Stimulated activated CD4-positive, alpha-beta T cell treated with anti-CD3 and anti-CD28 coated beads, Interleukin-1b, Interleukin-23, amount 100 ng/mL, for 1 hour (primary cell): ENCODE measurements at places on chromosomes 2 and 18.

GRCh38 chr2:10016001-10016801 is 27.1 kb upstream of the KLF11 start:
- no peak for DNase-seq

- DNase-seq: no peak
These were observed 62.3 kb downstream of the VWA3B start for GRCh38 chr2:98149333-98149697.

GRCh38 chr2:219559156-219559915 is 12.0 kb downstream of the OBSL1 start:
- no peak for DNase-seq

- DNase-seq: no peak
These were observed 1.4 kb upstream of the SERTAD2 start for GRCh38 chr2:64655018-64655664.

DNA sequence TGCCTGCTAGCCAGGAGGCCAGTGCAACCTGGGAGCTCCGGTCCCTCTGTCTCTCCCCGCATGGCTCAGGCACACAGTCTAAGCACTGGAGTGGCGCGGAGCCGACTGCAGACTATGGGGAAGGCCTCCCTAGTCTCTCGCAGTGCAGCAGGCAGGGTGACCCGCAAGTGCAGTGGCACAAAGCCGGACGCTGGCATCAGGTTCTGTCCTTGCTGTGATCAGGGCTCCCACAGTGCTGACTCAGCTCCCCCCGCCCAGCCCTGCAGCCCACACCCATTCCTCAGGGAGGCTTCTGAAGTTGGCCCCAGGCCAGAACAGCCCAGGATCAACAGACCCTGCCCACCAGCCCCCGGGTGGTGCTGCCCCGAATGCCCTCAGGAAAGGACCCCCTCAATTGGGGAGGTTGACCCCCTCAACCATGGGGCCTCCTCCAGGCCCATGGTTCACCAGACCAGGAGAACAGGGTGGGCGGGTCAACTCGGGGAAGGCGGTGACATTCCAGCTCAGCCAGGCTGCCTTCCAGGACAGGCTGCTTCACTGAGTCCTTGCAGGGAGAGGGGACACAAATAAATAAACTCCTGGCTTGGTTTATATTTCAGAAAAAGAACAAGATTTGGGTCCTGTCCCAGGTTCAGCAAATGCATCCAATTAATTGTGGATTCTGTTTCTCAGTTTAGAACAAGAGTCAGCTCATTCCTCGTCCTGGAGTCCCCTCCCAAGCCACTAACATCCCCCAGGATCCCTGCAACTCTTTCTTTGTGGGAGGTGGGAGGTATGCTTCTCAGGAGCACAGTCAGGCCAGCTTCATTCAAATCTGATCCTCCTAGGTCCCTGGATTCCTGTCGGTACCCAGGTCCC is 12.2 kb downstream of the BIN1 start:
- DNase-seq: no peak

- DNase-seq: no peak
These were observed 39.7 kb upstream of the NEDD4L start for GRCh38 chr18:58004317-58004716.

- no peak for DNase-seq
These were observed 20.1 kb downstream of the ARID5A start for GRCh38 chr2:96556441-96557330.

DNA sequence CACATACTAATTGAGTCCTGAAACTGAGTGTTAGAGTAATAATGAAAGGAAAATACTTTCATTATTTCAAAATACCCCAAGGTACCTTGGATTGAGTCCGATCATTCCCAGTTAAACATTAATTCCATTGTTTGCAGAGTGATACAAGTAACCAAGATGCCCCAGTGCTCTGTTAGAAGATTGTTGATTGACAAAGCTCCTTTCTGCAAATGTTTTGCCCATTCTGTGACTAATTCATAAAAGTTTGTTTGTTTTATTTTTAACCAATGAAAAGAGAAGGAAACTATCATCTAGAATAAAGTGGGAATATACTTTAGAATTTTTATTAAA is 124.0 kb downstream of the GULP1 start:
- no peak for DNase-seq

- DNase-seq: no peak
These were observed 14.6 kb downstream of the SLC4A3 start for GRCh38 chr2:219642069-219642454.

DNA sequence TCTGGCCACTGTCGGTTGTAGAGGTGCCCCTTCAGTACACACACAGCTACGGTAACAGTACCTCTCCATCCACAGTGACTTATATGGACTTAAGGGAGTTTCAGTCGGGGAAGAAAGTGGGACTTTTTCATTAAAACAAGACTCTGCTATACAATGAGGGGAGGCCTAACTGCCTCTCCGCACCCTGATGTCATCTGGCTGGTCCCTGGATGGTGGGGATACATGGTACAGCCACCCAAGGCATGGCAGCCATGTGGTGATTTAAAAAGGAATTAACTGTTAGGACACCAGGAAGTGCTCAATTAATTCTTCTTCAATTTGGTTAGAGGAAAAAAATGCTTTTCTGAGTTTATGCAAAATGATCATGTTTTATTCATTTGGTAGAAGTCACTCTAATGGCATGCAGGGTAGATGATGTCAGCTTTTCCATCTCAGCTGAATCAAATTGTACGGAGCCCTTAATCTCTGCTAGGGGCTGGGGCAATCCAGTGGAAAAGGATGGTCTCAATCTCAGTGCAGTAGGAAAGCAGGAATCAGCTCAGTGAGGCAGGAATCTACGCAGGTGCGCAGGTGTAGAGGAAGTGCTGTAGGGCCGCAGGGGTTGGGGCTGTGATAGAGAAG is 243.9 kb downstream of the PRKCE start:
- no peak for DNase-seq

DNA sequence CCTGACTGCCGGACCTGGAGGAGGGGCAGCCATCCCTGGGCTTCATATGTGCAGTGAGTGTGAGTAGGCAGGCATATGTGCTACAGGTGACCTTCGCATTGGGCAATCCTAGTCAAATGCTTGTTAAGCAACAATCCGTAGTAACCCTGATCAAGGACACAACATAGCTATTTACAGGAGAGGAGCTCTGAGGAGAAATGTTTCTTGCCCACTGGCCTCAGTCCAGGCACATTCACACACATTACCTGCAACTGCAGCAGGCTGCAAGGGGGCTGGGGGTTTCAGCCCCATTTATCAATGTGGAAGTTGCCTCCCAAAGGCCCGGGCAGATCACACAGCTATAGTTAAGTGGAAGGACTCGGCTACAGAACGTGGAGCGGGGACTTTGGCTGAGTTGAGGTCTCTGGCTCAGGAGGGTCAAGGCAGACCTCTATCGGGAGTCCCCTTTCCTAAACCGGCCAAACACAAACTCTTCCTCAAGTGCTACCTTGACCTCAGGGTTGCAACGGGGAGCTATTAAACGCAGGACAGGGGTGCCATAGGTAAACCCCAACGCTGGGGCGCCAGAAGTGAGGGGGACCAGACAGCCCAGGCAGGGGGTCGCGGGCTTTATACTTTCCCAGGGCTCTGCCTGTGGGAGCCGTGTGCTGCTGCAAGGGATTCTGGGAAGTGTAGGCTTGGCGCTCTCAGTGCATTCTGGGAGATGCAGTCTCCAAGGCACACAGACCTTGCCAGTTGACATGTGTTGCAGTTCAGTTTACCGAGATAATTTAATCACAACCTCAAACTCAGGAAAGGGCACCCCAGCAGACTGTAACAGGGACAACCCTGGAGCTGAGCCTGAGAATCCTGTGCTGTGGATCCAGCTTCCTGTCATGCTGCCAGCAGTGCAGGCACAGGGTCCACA is 9.4 kb downstream of the KHK start:
- no peak for DNase-seq

GRCh38 chr2:84891355-84892010 is 10.6 kb upstream of the TRABD2A start:
- no peak for DNase-seq

- DNase-seq: no peak
These were observed 20.5 kb downstream of the APLF start for GRCh38 chr2:68487773-68488355.

- DNase-seq: no peak
These were observed 29.6 kb downstream of the CELF4 start for GRCh38 chr18:37535968-37536367.

DNA sequence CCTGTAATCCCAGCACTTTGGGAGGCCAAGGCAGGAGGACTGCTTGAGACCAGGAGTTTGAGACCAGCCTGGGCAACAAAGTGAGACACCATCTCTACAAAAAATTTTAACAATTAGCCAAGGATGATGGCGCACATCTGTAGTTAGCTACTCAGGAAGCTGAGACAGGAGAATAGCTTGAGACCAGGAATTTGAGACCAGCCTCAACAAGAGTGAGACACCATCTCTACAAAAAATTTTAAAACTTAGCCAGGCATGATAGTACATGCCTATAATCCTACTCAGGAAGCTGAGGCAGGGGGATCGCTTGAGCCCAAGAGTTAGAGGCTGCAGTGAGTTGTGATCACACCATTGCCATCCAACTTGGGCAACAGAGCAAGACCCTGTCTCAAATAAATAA is 7.0 kb downstream of the MEMO1 start:
- DNase-seq: no peak

- DNase-seq: no peak
These were observed 257.9 kb downstream of the NDUFA10 start for GRCh38 chr2:239767021-239767905.

DNA sequence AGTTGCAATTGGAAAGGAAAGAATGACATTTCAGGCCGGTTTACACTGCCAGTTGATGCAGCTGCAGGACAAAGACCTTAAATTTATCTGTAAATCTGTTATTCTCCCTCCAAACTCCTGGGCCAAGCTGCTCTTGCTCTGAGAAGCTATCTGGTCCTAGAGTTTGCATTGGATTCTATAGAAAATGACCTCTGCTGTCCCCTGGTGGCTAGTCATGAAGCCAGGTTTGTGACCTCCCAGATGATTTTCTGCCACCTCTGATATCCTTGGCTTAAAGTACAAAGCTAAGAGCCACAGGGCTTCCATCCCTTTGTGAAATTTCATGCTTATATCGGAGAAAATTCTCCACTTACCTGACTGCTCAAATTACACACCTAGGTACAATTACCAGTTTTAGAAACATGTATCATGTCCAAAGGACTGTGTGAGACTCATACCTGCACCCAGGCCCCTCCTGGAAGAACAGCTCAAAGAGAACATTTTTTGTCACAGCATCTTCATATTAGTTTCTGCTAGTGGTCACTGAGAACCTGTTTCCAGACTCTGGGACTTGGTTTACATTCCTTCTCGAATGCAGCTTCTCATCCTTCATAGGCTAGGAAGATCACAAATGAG is 28.9 kb upstream of the IER3IP1 start:
- no peak for DNase-seq

DNA sequence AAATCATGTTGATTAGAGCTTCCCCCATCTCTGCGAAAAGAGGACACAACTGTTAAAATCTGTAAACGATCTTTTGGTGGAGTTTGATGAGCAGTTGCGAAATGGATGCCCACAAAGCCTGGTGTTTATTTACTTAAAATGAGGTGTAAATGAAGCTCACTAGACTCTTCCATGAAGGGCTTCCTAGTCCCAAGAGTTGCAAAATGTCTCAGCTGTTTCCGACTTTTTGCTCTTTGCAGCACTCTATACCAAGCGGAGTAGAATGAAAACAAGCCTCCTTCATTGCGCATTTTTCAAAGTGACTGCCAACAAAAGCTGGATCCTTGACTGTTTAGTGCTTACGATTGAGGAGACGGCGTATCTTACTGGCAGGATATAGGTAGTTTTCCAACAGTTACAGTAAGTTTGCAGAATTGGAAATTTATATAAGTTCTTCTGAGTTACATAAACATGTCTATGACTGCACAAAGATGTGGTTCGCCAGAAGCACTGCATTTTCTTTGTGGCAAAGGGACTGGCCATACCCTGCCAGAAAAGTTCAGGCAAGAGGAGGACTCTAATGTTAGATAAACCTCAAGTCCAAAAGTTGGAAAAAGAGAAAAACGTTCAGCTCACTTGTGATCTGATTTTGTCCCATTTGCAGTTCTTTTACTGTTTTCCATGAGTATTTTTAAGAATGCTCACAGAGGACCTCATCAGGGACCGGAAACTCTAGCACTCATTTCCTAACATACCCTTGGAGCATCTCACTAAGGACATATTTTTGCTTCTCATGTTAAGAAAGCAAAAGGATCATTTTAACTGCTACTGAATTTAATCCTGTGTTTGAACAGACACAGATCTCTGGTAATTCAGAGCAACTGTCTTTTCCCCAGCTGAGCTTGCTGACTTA is 42.7 kb downstream of the COLEC12 start:
- no peak for DNase-seq

DNA sequence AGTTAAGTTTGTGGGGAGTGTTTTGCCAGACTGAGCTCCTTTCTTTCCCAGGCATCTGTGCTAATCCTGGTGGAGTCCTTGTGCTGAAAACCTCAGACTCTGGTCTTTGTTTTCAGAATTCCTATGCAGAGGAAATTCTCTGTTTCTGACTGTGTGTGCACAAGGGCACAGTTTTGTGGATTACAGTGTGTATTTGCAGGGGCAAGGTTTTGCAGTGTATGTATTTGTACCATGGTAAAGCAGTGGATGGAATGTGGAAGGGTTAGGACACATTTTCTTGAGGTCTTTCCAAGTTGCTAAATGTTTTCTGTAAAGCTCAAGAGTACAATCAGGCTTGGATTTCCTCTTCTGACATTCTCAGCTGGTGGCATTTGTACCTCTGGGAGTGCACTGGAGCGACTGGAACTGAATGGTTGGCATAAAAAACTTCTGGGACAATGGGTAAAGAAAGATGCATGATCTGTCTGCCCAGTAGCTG is 139.5 kb upstream of the RND3 start:
- DNase-seq: no peak
